Astrocyte (in vitro differentiated cells and primary cell): ENCODE measurements at places on chromosomes 7 and 10.

- DNase-seq: peak; percentile 56
Observed at GRCh38 chr10:79248341-79249185, 98.7 kb upstream of the PPIF start.

- no peak for DNase-seq
Observed at GRCh38 chr7:137717045-137717444, 129.7 kb downstream of the DGKI start.

DNA sequence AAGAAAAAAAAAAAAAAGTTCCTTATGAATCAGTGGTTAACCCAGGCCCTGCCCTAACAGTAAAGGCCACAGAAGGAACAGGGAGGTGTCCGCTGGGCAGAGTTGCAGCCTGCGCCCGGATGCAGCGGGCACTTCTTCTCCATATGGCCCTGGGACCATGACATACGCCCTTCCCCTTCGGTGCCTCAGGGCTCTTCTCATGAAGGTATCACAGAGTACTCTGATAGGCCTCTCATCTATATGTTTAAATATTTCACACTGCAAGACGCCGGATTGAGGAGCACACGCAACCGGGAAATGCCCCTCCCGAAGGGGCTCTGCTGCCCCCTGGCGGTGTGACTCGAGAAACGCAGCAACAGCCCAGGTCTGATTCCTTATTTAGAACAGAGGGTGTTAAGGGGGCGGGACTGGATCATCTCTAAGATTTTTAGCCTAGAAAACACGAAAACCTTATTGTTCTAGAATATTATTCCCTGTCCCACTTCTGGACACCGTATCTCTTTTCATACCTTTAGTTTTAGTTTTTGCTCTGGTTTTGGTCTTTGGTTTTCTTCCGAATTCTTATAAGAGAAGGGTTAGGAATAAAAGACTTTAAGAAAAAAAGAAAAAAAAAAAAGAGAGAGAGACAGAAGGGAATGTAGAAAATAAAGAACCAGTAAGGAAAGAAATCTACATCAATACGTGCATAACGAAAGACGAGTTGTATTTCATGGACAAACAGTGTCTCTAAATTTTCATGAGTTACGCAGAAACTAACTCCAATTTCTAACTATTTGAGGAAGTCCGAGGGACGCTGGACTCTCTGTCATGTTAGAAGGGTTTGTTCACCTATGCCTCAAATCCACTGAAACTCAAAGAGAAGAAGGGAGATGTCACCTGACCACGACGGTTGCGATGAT is 12.0 kb downstream of the DAGLB start:
- peak; percentile 41 for DNase-seq

- peak; percentile 1 for DNase-seq
Observed at GRCh38 chr10:66187053-66187733, 738.6 kb upstream of the LRRTM3 start.

- DNase-seq: no peak
Observed at GRCh38 chr10:23754179-23754578, 315.3 kb downstream of the OTUD1 start.

DNA sequence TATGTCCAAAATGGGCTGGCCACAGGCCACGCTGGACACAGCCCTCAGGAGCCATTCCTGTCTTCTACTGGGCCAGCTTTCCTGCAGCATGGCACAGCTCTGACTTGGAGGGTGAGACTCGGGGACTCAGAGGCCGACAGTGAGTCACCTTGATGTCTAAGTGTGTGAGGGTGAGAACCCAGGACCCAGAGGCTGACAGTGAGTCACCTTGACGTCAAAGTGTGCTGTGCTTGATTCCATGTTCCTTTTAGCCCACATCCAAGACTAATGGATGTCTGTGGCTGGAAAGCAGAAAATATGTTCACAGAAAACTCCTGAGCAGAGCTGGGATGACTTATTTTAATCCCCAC is 6.0 kb upstream of the FAM170B start:
- DNase-seq: peak; percentile 96

GRCh38 chr7:47024991-47025390 is 556.9 kb downstream of the TNS3 start:
- no peak for DNase-seq

DNA sequence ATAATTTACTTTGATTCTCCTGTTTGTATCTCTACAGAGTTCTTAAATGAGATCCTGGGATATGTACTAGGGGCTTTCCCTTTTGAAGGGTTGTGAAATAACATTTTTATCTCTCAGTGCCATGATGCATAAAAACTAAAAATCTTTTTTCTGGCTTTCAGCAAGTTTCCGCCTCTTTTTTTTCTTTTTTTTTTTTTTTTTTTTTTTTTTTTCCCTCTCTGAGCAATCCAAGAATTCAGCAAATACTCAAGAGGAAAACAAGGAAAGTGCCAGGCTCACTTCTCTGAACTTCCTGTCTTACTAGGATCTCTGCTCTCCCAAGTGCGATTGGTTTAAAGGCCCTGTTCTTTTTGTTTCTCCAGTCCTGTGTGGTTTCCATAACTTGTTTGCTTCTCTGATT is 79.9 kb downstream of the HYCC1 start:
- DNase-seq: no peak

DNA sequence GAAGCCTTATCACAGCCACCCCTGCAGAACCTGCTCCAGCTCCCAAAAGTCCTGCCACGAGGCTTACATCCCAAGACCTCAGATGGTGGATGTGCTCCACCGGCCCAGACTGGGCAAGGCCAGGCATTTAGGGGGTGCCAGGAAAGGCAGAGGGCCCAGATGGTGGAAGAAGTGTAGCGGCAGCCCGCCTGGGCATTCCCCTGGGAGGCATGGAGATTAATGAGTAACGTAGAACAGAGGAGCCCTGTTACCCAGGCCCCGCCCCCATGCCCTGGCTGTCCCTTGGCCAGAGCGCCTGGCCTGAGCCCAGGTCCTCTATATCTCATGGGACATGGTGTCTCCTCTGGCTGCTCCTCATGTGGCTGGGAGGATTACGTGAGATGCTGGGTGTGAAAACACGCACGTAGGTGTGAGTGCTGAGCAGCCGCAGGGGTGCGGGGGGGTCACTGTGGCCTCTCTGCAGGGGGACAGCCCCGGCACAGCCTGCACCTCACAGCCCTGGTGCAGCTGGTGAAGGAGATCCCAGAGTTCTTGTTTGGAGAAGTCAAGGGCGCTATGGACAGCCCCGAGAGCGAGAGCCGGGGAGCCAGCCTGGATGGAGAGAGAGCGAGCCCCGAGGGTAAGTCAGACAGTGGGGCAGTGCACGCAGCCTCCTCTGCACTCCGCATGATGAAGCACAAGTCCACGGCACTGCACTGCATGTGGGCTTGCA is 52.9 kb downstream of the ZNF467 start:
- DNase-seq: no peak

- DNase-seq: no peak
Observed at GRCh38 chr7:107933386-107934013, 42.5 kb downstream of the DLD start.

DNA sequence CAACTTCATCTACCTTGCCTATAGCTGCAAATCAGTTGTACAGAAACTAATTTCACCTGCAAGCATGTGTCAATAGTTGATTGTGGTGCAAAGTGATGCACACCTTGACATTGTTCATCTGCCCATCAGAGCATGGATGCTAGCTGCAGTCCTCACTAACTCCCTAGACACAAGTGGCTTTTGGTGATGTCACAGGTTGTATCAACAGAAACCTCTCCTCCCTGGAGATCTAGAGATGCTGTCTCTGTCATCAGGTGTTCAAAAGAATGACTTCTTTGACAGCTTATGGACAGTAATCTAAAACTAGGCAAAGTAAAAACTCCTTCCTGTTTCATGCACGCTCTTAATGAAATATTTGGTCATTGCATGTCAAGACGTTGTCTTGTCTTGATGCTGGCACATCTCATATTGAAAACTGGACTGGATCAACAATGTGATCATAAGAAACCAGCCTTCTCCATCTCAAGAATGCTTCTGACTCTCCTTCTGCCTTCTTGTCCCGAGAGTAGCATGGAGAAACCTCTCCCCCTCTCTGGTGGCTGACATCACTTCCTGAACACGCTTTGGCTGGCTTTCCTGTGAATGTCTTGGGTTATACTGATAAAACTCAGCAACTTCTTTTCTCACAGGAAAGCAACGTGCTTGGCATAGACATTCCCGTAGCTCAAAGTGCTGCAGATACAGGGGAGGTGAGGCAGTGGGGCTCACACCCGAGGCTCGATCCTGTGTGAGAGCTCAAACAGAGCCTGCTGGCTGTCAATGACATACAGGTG is 176.2 kb upstream of the CDCA7L start:
- DNase-seq: no peak

DNA sequence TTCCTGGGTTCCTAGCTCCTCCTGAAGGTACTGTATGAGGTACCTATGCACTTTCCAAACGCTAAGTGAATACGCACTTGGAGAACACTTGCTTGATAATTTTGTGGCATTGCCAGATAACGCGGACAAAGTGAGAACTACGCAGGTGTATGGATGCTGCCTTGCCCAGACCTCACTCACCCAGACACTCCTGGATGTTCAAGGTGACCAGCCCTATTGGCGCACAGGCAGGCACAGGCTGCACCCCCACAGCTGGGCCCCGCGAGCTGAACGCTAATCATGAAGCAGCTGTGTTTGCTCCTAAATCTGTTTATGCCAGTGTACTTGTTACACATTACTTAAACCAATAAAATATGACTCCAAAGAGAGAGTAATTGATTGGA is 27.3 kb downstream of the DIP2C start:
- DNase-seq: no peak

GRCh38 chr10:15236340-15236739 is 67.8 kb upstream of the NMT2 start:
- DNase-seq: peak; percentile 15
